ENCODE measurements at places on chromosomes 4 and X.

- no peak for DNase-seq
Measured at GRCh38 chr4:147924604-147925412, 192.9 kb downstream of the ARHGAP10 start.

DNA sequence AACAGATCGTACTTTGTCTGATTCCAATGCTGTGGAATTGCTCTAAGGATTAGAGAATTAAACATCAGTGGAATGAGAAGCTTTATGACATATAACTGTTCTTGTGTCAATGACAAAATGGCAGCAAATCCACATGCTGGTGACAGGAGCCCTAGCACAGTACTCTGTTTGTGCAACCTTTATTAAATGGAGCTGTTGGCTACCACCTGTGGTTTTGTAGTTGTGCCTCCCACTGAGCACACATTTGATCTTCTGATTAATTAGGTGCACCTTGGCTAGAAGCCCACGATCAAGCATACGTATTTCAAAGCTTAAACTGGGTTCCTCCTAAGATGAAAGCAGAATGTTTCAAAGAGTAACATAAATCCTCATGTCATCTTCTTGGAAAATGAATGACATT is 394.0 kb upstream of the IGFBP7 start:
- DNase-seq: no peak

GRCh38 chr4:85486425-85487086 is 11.6 kb downstream of the ARHGAP24 start:
- no peak for DNase-seq

- no peak for DNase-seq
Measured at GRCh38 chr4:168634276-168634802, 137.5 kb downstream of the PALLD start.

GRCh38 chrX:129634541-129634940 is 20.2 kb downstream of the APLN start:
- no peak for DNase-seq

Data from tibial nerve (tissue), 4 donors.